SJSA1 (cell line): ENCODE measurements at places on chromosomes 3 and 15. TPM values are rescaled to one million over a fixed set of nuclear protein-coding genes. Genes with fewer than 3 reads are reported as not detected.

LHFPL4 gene
- total RNA-seq = 0.08 TPM in 1 of 2 replicates, not detected in the other

KCNMB3 gene
- 0.13 and 2.7 TPM in 2 replicates for total RNA-seq

GPR62 gene
- not detected in 2 replicates for total RNA-seq

TIGIT gene
- not detected in 2 replicates for total RNA-seq

CRYGS gene
- total RNA-seq = 0.63 and 0.81 TPM in 2 replicates

SERPINI2 gene
- not detected in 2 replicates for total RNA-seq

ATP13A5 gene
- not detected in 2 replicates for total RNA-seq

ZBTB47 gene
- total RNA-seq = 3.0 and 6.1 TPM in 2 replicates

DNA sequence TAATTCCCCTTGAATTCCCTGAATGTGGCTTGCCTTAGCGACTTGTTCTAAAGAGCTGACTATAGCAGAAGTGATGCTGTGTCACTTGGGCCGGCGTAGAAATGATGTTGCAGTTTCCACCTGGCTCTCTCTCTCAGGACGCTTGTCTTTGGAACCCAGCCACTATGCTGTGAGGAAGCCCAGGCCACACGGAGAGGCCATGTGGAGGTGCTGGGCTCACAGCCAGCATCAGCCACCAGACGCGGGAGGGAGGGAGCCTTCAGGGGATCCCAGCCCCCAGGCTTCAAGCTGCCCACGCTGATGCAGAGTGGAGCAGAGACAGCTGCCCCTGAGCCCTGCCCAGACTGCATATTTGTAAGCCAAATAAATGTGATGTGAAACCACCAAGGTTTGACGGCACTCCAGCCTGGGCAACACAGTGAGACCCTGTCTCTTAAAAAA lies 18.6 kb downstream of the RNU5B-1 start:
- H3K27ac ChIP-seq = no peak overlapping the region
- no peaks in the 10 kb centered on the region for H3K4me1 ChIP-seq
- DNase-seq = no peak
- H3K4me3 ChIP-seq = no peak overlapping the region
- H3K36me3 ChIP-seq = no peaks in the 10 kb centered on the region

DNA sequence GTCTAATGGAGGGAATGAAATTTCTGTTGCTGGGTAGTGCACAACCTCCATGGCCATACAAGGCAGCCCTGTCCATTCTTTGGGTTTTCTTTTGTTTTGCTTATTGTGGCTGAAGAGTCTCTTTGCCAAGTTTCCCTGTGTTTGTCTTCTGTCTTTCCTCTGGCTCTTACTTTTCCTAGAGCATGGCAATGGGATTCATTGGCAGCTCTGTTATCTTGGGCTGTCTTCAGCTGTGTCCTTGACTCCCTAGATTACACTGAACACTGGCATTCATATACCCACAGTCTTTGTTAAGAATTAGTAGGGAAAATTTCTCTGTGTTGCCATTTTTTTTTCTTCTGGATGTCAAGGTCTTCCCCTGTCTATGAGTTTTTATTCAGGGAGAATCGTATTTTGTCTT lies 16.1 kb upstream of the DCBLD2 start:
- no peaks in the 10 kb centered on the region for H3K36me3 ChIP-seq
- H3K27me3 ChIP-seq = no peaks in the 10 kb centered on the region
- no peak for DNase-seq
- no peak overlapping the region for H3K27ac ChIP-seq
- peaks cover 29% of the 10 kb centered on the region for H3K4me1 ChIP-seq
- no peak overlapping the region for H3K4me3 ChIP-seq

DNA sequence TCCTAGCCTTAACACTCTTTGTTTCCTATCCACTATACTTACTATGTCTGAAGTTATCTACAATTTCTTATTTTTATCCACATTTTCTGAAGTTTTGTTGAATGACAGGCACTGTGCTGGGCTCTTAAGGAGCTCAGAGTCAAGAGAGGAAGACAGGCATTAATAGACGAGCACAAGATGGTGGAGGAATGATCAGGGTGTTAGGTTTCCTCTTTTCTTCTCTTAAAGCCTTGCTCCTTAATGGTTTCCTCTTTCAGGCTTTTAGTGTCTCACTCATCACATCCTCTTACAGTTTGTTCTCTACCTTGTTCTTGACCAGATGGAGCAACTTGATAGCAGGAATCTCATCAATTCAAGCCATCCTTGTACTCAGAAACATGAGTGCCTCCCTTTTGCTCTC lies 52.9 kb upstream of the BCL6 start:
- H3K4me1 ChIP-seq = no peaks in the 10 kb centered on the region
- H3K4me3 ChIP-seq = no peak overlapping the region
- no peak for DNase-seq

DNA sequence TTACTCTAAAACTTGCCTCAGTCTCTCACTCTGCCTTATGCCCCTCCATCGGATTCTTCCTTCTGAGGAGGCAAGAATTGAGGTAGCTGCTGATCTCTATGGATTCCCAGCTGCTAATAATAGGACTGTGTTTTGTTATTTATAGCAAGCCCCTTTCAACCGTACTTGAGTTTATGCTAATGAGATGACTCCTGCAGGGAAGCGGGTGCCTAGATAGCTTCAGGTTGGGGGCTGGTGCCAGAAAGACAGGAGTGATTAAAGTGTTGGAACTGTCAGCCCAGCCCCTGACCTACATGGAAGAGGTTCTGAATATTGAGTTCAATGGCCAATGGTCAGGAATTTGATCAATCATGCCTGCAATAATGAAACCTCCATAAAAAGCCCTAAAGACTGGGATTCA lies 21.8 kb upstream of the LIMD1 start:
- no peaks in the 10 kb centered on the region for H3K27me3 ChIP-seq
- no peak for DNase-seq
- H3K27ac ChIP-seq = no peak overlapping the region
- H3K36me3 ChIP-seq = no peaks in the 10 kb centered on the region
- H3K4me1 ChIP-seq = peaks cover 13% of the 10 kb centered on the region

GRCh38 chr15:90667073-90667754 lies 49.9 kb upstream of the BLM start:
- peaks cover 29% of the 10 kb centered on the region for H3K4me1 ChIP-seq
- DNase-seq = no peak
- no peak overlapping the region for H3K4me3 ChIP-seq
- no peaks in the 10 kb centered on the region for H3K27me3 ChIP-seq
- no peak overlapping the region for H3K27ac ChIP-seq

GRCh38 chr3:177145381-177145780 lies 51.9 kb downstream of the TBL1XR1 start:
- H3K27me3 ChIP-seq = no peaks in the 10 kb centered on the region
- no peak for DNase-seq

GRCh38 chr3:150761831-150762661 lies 923 bp downstream of the SIAH2 start:
- H3K27ac ChIP-seq = no peak overlapping the region
- no peaks in the 10 kb centered on the region for H3K27me3 ChIP-seq
- peaks cover 46% of the 10 kb centered on the region for H3K4me1 ChIP-seq
- peak; percentile 48 for DNase-seq
- peak overlapping the region; percentile 99 for H3K4me3 ChIP-seq

- H3K36me3 ChIP-seq = no peaks in the 10 kb centered on the region
- H3K27ac ChIP-seq = no peak overlapping the region
- peak; percentile 48 for DNase-seq
These were observed 437.7 kb downstream of the RAP2B start for GRCh38 chr3:153599685-153600084.

DNA sequence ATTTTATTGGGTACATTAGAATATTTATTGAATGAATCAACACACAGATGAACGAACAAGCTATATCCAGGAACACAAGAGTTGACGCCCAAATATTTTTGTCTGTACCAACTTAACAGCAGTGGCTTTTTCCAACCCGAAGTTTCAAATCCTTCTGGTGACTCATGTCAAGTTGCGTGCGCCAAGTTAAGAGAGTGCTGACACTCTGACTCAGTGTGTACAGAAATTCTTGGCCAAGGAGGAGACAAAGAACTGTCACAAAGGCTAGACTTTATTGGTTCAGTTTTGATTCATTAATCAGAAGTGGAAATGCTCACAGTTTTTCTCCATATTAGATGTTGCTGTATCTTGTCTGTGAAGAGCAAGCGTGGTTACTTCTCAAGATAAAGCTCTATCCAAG lies 59.6 kb upstream of the TSC22D2 start:
- no peaks in the 10 kb centered on the region for H3K36me3 ChIP-seq
- no peak for DNase-seq
- peaks cover 47% of the 10 kb centered on the region for H3K4me1 ChIP-seq
- H3K27me3 ChIP-seq = no peaks in the 10 kb centered on the region
- H3K27ac ChIP-seq = peak overlapping the region; percentile 81

DNA sequence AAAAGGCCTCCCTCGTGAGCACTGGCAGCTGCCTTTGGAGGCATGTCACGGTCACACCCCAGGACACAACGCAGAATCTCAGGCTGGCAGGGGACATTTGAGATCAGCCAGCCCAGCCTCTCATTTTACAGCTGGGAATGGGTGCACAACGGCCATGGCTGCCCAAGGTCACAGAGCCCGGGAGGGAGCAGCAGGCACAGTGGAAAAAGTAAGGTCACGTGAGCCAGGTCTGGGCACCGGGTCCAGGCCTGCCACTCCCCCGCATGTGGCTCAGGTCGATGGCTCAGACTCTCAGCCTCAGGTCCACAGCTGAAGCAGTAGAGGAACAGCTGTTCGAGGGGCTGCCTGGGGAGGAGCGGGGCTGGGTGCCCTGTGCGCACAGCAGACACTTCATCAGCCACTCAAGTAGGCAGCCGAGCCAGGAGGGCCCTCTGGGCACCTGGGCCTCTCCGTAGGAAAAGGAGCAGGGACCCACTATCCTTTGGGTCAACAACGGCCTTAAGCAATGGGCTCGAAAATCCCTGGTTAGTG lies 260.6 kb downstream of the GOLGA6L6 start:
- no peaks in the 10 kb centered on the region for H3K27me3 ChIP-seq
- H3K36me3 ChIP-seq = no peaks in the 10 kb centered on the region
- H3K4me3 ChIP-seq = no peak overlapping the region
- H3K27ac ChIP-seq = no peak overlapping the region
- no peaks in the 10 kb centered on the region for H3K4me1 ChIP-seq

DNA sequence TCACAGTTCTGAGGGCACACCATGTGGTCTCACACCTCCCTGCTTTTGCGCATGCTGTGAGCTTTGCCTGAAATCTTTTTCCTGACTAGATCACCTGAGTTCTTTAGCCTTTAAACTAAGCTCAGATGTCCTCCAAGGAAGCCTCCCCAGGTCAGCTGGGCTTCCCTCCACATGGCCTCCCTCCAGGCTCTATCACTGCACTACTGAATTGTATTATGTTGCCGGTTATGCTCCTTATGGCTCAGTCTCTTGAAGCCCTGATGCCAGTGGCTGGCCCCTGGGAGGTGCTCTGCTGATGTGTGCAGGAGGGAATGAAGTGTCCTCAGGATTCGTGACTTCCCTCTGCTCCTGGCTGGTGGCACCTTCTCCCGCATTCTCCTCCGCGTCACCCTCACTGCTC lies 93.3 kb upstream of the BLM start:
- H3K4me1 ChIP-seq = no peaks in the 10 kb centered on the region
- no peak for DNase-seq
- no peak overlapping the region for H3K4me3 ChIP-seq
- no peaks in the 10 kb centered on the region for H3K27me3 ChIP-seq
- no peak overlapping the region for H3K27ac ChIP-seq

DNA sequence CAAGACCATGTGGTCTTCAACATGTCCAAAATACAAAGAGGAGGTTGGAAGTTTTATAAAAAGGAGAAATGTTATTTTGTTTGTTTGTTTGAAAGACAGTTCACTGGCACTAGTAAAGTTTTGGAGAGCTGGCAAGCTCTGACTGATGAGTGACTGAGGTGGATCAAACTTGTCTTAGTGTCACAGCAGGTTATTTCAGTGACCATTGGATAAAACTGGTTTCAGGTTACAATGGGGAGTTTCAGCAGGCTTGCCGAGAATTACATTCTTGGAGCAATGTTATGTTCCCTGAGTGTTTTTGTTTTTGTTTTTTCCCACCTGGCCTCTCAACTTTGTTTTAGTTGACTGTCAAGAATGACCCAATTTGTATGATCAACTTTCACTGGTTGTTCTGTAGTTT lies 414.5 kb upstream of the ARHGEF26 start:
- no peaks in the 10 kb centered on the region for H3K4me1 ChIP-seq
- H3K36me3 ChIP-seq = no peaks in the 10 kb centered on the region
- no peak for DNase-seq
- H3K27ac ChIP-seq = no peak overlapping the region
- H3K27me3 ChIP-seq = no peaks in the 10 kb centered on the region

DNA sequence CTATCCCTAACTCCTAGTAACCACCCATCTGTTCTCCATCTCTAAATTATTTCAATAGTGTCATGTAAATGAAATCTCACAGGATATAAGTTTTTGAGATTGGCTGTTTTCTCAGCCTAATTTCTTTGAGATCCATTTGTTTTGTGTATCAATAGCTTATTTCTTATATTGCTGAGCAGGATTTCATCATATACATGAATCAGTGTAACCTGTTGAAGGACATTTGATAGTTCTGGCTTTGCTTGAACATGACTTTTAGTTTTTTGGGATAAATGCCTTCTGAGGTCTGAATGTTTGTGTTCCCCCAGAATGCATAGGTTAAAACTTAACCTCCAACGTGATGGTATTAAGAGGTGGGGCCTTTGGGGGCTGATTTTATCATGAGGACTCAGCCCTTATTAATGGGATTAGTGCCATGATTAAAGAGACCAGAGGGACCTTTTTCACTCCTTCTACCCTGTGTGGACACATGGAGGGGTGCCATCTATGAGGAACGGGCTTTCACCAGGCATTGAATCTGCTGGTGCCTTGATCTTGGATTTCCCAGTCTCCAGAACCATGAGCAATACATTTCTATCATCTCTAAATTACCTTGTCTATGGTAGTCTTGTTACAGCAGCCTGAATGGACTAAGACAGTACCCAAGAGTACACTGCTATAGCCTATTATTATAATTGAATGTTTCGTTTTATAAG lies 118.3 kb downstream of the FNDC3B start:
- no peak overlapping the region for H3K4me3 ChIP-seq
- peaks cover 17% of the 10 kb centered on the region for H3K36me3 ChIP-seq
- no peak overlapping the region for H3K27ac ChIP-seq
- no peak for DNase-seq

DNA sequence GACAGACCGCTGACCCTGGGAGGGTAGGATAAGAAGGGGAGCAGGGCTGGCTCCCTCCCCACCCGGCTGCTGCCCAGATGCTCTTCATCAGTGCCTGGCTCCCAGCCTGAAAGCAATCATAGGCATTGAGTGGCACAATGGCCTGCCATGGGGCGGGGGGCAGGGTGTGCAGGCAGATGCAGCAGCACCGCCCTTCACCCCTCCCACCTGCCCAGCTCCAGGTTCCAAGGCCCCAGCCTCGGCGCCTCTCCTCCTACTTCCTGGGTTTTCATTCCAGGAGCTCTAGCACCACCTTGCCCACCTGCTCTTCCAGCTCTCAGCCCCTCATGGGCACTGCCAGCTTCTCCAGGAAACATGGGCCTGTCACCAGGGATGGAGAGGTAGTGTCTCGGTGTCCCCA lies 101.7 kb downstream of the MEGF11 start:
- no peaks in the 10 kb centered on the region for H3K36me3 ChIP-seq
- no peaks in the 10 kb centered on the region for H3K4me1 ChIP-seq
- no peak for DNase-seq
- H3K27ac ChIP-seq = no peak overlapping the region
- peaks cover 51% of the 10 kb centered on the region for H3K27me3 ChIP-seq

GRCh38 chr15:45363334-45363733 lies 15.0 kb downstream of the GATM start:
- no peaks in the 10 kb centered on the region for H3K36me3 ChIP-seq
- no peak overlapping the region for H3K4me3 ChIP-seq
- H3K27me3 ChIP-seq = 0 out of 2 replicates have a peak, but pooled peaks cover 3% of the 10 kb centered on the region
- DNase-seq = no peak
